Activated CD4-positive, alpha-beta T cell treated with anti-CD3 and anti-CD28 coated beads, Interleukin-2, amount 10 ng/mL, durations not matched to agents 24 days and 14 days (primary cell): ENCODE measurements at places on chromosomes 4 and X. TPM values are rescaled to one million over a fixed set of nuclear protein-coding genes. Genes with fewer than 3 reads are reported as not detected.
A peak's percentile ranks its signal among the peaks of the same experiment; 100 is the strongest.

DNA sequence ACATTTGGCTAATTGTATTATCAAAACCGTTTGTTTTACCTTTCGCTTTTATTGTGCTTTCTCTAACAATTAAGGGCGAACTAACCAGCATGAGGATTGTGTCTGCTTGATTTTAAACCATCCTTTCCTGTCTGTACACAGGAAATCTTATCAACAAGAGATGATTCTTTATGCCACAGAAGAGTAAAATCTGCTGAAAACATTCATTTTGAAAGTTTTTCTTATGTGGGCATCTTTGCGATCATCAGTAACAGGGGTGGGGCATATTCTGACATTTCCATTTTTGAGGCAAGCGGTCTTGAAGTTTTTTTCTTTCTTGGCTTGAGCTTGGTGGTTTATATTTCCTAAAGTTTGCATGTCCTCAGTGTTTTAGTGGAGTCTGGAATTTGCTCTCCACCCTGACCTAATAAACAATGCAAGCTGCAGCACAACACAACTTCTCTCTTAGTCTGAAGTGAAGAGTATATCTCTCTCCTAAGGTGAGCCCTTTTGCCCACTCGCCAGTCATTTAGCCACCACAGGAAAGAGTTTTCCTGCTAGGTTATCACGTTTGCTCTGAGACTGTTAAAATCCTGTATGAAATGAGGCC is 26.6 kb downstream of the NFKB1 start:
- DNase-seq: peak; percentile 71

DNA sequence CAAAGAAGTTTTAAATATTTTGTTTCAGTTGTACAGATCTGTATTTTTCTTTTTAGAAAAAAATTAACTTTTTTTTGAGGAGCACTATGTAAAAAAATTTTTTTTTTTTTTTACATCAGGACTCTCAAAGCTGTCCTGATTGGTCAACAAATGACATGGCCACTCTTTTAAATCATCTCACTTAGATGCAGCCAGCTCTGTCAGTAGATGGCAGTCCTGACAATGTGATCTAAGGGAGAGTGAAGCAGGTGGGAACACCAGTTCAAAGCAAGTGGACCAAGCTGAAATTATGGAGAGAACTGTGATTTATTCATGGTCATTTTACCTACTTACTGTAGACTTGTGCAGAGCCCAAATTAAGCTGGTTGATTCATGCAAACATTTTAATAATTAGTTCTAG is 174.7 kb upstream of the GPRIN3 start:
- no peak for DNase-seq

DNA sequence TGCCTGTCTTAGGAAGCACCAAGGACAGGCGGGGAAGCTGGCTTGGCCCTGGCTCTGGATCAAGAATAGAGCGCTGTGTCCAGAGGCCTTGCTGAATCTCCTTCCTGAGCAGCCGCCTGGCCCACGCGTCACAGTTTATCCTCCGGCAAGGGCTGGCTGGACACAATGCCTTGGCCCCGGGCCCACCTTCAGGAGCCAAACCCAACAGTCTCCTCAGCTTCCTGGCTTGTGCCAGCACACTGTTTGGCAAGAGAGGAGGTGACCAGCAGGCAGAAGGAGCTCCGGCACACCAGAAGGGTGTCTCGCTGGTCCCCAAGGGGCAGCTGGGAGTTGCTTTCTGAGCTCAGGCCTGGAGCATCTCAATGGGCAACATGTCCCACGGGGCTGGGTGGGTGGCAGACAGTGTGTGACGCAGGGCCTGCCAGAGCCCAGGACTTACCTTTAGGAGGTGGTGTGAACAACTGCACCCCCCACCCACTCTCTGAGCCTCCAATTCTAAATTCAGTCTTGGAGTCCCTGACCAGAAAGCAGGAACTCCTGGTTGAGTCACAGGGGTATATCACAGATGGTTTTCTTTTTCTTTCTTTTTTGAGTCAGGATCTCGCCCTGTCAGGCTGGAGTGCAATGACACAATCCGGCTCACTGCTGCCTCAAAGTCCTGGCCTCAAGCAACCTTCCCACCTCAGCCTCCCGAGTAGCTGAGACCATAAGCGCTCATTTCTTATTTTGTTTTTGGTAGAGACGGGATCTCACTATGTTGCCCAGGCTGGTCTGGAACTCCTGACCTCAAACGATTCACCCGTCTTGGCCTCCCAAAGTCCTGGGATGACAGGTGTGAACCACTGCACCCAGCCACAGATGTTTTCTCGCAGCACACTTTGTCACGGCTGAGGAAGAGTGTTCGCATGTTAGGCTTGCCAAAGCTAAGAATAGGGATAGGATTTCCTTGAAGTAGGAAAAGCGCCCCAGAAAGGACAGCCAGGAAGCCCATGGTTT is 361.2 kb downstream of the BCOR start:
- DNase-seq: no peak

GRCh38 chrX:25108481-25108880 is 92.7 kb upstream of the ARX start:
- DNase-seq: no peak

DNA sequence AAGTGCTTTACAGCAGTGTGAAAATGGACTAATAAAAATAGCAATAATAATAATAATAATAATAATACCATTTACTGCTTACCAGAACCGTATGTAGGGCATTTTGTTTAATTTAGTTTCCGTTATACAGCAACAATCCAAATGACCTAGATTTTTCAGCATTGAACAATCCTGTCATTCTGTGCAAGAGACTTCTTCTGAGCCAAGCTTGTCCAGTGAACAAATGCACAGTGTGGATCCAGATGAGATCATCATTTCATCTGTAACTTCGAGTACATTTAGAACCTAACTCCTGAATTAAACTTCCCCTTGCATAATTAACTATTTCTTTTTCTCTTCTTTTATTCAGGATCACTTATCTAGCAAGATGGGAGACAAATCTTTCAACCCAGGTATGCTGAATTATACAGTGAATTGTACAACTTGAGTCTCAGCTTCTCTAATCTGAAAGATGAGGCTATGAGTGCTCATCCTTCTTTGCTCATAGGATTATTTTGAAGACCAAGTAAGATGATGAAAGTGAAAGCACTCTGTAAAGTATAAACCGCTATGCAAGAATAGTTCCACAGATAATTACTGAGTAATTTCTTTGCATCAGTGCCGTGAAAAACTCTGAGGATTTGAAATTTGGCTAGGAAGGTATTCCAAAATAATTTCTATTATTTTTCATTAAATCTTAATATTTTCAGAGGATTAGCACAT is 6.6 kb downstream of the CLNK start:
- no peak for DNase-seq

GRCh38 chrX:30892591-30892990 is 3.5 kb upstream of the TAB3 start:
- no peak for DNase-seq

- peak; percentile 83 for DNase-seq
These were observed 5.9 kb downstream of the IRAK1 start for GRCh38 chrX:154013614-154014360.

- no peak for DNase-seq
These were observed 13.8 kb downstream of the BCOR start for GRCh38 chrX:40083979-40084359.

GRCh38 chr4:1713003-1713851 is 1.1 kb upstream of the SLBP start:
- no peak for DNase-seq

- DNase-seq: no peak
These were observed 193.7 kb downstream of the MAGEB5 start for GRCh38 chrX:26409636-26410035.

GRCh38 chr4:36917413-36917812 is 327.1 kb upstream of the NWD2 start:
- no peak for DNase-seq

DNA sequence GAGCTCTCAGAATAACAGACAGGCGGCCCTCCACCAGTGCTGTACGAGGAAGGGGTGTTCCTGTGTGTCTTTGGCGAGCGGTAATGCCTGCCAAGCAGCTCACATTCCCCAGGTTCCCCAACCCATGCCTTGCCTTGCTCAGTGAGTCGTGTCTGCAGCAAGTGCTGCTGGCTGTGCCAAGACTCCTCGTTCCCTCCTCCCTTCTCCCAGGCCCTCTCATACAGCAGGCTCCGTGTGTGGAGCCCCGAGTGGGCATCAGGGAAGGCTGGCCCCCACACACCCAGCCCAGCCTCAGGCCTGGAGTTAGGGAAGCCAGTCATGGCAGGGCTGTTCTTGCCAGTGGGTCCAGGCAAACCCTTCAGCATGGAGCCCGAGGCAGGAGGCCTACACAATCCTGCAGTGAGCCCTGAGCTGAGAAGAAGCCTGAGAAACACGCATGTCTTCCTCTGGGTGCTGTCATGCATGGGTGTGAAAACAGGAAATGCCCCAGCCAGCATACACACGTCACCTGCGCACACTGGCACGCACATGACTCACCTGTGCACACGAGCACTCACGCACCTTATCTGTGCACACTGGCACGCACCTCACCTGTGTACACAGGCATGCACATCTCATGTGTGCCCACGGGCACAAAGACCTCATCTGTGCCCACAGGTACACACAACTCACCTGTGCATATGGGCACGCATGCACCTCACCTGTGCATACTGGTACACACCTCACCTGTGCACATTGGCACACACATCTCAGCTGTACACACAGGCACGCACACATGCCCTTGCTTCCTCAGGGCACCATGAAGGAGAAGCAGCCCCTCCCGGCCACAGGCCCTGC is 238.7 kb downstream of the DHRSX start:
- no peak for DNase-seq

GRCh38 chrX:138082896-138083295 is 517.0 kb downstream of the ZIC3 start:
- no peak for DNase-seq

GRCh38 chrX:120450163-120450562 is 18.9 kb downstream of the LAMP2 start:
- DNase-seq: no peak

DNA sequence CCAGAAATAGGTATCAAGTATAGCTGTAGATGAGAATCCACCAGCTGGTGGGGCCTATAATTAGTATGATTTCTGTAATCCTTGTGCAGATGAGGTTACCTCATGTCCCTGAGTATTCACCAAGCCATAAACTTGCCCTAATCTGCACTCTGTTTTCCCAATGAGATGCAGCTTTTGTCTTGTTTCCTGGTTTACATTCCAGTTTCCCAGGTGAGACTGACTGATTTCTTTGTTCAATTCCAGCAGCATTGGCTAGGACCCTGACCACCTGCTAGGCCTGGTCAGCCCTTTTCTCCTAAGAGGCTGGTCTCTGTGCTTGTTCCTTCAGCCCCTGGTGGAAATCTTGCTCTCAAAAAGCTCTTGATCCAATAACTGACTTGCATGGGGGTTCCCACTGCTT is 44.6 kb downstream of the GABRB1 start:
- no peak for DNase-seq

DNA sequence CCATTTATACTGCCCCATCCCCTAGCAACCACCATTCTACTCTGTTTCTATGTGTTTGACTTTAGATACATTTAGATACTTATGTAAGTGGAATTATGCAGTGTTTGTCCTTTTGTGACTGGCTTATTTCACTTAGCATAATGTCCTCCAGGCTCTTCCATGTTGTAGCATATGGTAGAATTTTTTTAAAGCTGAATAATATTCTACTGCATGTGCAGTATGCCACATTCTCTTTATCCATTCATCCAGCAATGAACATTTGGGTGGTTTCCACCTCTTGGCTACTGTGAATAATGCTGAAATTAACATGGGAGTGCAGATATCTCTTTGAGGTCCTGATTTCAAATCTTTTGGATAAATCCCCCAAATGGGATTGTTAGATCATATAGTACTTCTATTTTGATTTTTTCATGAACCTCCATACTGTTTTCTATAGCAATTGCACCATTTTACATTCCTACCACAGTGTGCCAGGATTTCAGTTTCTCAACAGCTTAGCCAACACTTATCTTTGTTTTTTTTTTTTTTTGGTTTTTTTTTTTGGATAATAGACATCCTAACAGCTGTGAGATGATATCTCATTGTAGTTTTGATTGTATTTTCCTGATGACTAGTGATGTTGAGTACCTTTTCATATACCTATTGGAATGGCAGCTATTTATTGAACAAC is 105.9 kb upstream of the LNX1 start:
- no peak for DNase-seq

DNA sequence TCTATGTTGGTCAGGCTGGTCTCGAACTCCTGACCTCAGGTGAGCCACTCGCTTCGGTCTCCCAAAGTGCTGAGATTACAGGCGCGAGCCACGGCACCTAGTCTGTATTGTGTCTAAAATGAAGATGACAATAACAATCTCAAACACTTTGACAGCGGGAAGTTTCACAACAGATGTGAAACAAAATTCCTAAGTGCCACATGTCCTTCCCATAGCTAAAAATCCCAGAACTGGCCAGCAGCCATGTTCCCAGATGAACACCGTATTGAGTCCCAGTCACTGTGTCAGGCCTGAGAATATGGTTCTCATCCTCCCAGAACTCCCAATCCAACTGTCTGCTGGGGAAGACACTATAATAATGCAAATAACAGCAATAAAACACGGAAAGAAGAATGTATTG is 16.4 kb upstream of the KLHL8 start:
- no peak for DNase-seq

- DNase-seq: no peak
These were observed 30.5 kb upstream of the MAGED1 start for GRCh38 chrX:51862920-51863319.

- DNase-seq: peak; percentile 4
These were observed 25.5 kb downstream of the GALNT7 start for GRCh38 chr4:173194157-173194556.

GRCh38 chr4:37675587-37676290 is 10.4 kb downstream of the RELL1 start:
- peak; percentile 87 for DNase-seq

DNA sequence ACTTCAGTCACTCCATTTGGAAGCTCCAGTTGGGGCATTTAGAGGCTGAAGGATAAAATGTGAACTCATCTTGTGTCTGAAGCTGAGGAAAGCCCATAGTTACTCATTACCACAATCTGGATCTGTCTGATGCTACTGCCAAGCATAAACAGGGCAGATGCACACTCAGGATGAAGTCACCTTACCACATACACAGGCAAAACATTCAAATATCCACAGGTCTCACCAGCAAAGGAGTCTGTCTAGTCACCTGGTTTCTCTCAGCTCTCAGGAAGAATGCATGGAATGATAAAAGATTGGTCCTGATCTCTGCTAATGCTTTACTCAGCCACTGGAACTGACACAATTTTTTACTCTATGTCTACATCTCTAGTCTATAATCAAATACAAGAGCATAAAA is 13.0 kb upstream of the ODAPH start:
- DNase-seq: no peak

GRCh38 chrX:39327255-39327654 is 526.0 kb downstream of the MID1IP1 start:
- DNase-seq: peak; percentile 67

- no peak for DNase-seq
These were observed 359.6 kb downstream of the HS3ST1 start for GRCh38 chr4:11069083-11069482.

Gene GABRA4
- total RNA-seq: not detected in 2 replicates

Gene MAGEC2
- total RNA-seq: not detected in 2 replicates

Gene S100G
- not detected in 2 replicates for total RNA-seq

Gene CXCL6
- total RNA-seq: not detected in 2 replicates

Gene PIN4
- 10.8 and 11.3 TPM in 2 replicates for total RNA-seq

Gene CXCL1
- total RNA-seq: not detected in 2 replicates

Gene CSAG1
- not detected in 2 replicates for total RNA-seq

Gene GPRASP2
- 0.14 and 0.16 TPM in 2 replicates for total RNA-seq

Gene TFE3
- total RNA-seq: 28.8 and 30.8 TPM in 2 replicates

Gene PAPSS1
- 31.1 and 31.2 TPM in 2 replicates for total RNA-seq
